Activated CD8-positive, alpha-beta memory T cell treated with anti-CD3 and anti-CD28 coated beads, Interleukin-2, amount 10 ng/mL, durations not matched to agents 7 days and 5 days (primary cell): ENCODE measurements at places on chromosomes 4 and X. TPM values are rescaled to one million over a fixed set of nuclear protein-coding genes. Genes with fewer than 3 reads are reported as not detected.

Gene SSX4B
- total RNA-seq = not detected

Gene ZFP92
- total RNA-seq = 1.7 TPM

- no peak overlapping the region for H3K27ac ChIP-seq
- peaks cover 6% of the 10 kb centered on the region for H3K27me3 ChIP-seq
- H3K4me1 ChIP-seq = no peaks in the 10 kb centered on the region
These were observed 7.3 kb downstream of the TREX2 start for GRCh38 chrX:153438532-153438931.

Gene SPANXD
- total RNA-seq = not detected

DNA sequence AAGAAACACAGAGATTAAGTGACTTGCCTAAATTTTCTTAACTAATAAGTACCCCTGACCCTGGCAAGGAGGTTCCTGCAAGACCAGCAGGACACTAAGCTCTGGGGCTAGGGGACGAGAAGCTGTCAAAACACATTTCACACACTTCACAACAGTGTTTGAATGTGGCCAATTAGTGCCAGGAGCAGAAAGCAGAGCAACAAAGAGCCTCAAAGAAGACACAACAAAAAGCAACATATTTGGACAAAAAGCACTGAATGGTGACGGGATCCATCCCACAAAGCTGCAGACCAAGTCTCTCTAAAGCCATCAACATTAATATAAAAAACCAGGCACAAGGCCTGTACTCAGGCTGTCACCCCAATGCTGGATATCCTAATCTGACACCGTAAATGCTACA, 361.9 kb upstream of the RASGEF1B start:
- peaks cover 5% of the 10 kb centered on the region for H3K4me1 ChIP-seq
- H3K36me3 ChIP-seq = no peaks in the 10 kb centered on the region
- no peak for DNase-seq
- no peak overlapping the region for H3K27ac ChIP-seq
- no peaks in the 10 kb centered on the region for H3K27me3 ChIP-seq

Gene NAP1L2
- total RNA-seq = 1.6 TPM

DNA sequence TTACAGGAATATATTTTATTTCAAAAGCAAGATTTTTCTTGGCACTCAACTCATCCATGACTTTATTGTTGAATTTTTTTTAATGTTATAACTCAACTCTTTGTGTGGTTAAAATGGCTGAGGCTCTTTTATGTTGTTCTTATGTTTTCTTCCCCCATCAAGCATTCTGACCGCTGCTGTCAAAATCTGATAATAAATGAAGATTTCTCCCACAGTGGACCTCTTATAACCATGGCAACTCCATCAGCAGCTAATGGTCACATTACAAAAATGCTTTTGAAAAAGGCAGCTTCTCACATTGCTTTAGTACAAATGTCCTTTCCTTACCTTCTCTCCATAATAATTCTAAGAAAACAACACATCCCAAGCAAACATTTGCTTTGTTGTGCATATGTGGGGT, 96.0 kb upstream of the ATOH1 start:
- H3K4me3 ChIP-seq = no peak overlapping the region
- H3K27me3 ChIP-seq = no peaks in the 10 kb centered on the region
- H3K27ac ChIP-seq = no peak overlapping the region
- DNase-seq = no peak
- no peaks in the 10 kb centered on the region for H3K36me3 ChIP-seq

DNA sequence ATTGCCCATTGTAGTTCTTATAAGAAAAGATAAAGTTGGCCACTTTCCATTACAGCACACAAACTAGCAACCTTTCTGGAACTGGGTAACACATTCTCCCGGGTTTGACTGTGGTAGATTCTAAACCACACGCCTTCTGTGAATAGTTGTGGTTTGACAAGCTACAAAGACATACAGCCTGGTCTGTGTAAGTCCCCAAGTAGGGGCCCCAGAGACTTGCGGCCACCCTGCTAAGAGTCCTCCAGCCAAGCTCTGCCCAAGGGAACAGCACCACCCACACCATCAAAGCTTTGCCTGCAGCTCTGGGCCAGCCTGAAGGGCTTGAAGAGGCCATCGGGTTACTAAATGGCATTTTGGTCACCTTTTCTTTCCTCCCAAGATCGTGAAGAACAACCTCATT, 203.4 kb downstream of the MAML3 start:
- peaks cover 10% of the 10 kb centered on the region for H3K36me3 ChIP-seq
- H3K27me3 ChIP-seq = peaks cover 22% of the 10 kb centered on the region
- peaks cover 36% of the 10 kb centered on the region for H3K4me1 ChIP-seq
- peak overlapping the region; percentile 83 for H3K27ac ChIP-seq
- peak overlapping the region; percentile 43 for H3K4me3 ChIP-seq

GRCh38 chr4:137065311-137065710, 467.0 kb downstream of the PCDH18 start:
- H3K27ac ChIP-seq = no peak overlapping the region
- no peak for DNase-seq
- no peaks in the 10 kb centered on the region for H3K4me1 ChIP-seq
- H3K36me3 ChIP-seq = no peaks in the 10 kb centered on the region
- H3K4me3 ChIP-seq = no peak overlapping the region

DNA sequence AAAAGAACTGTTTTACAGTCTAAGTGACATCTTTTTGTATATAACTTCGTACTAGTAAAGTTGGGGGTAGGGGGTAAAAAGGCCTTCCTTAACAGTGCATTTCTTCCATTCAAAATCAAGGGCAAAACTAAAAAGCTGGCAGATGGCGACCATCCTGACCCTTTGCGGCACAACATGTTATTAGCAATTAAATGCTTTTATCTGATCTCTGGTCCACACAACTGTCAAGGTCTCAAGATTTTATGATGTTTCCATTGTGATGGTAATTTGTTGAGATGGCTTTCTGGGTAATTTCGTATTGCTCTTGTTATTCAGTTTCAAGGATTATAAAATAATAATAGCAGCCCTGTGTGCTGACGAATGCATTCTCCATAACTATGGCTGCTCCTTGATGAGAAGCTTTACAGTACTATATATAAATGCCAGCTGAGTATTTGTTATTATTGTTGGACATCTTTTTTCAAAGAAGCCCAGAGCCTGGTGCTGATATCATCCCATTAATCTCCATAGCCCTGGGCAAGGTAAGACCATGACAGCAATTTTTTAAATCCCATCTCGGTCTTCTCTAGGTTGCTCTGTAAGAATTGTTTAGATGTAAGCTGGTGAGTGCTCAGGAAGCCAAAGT, 89.5 kb downstream of the CBR4 start:
- no peak overlapping the region for H3K27ac ChIP-seq
- no peaks in the 10 kb centered on the region for H3K36me3 ChIP-seq
- H3K4me3 ChIP-seq = no peak overlapping the region
- DNase-seq = no peak

GRCh38 chr4:161813389-161813788, 350.4 kb downstream of the FSTL5 start:
- H3K27me3 ChIP-seq = no peaks in the 10 kb centered on the region
- H3K27ac ChIP-seq = no peak overlapping the region
- no peaks in the 10 kb centered on the region for H3K4me1 ChIP-seq
- no peak for DNase-seq

Gene REELD1
- total RNA-seq = 0.45 TPM

GRCh38 chrX:3167771-3168170, 126.5 kb downstream of the ARSF start:
- H3K27ac ChIP-seq = no peak overlapping the region
- DNase-seq = no peak
- no peaks in the 10 kb centered on the region for H3K4me1 ChIP-seq
- H3K36me3 ChIP-seq = no peaks in the 10 kb centered on the region
- no peaks in the 10 kb centered on the region for H3K27me3 ChIP-seq
- no peak overlapping the region for H3K4me3 ChIP-seq

GRCh38 chr4:140626661-140627376, 58.1 kb upstream of the UCP1 start:
- no peaks in the 10 kb centered on the region for H3K4me1 ChIP-seq
- no peak overlapping the region for H3K4me3 ChIP-seq
- no peak for DNase-seq
- H3K27me3 ChIP-seq = peaks cover 19% of the 10 kb centered on the region
- no peaks in the 10 kb centered on the region for H3K36me3 ChIP-seq
- no peak overlapping the region for H3K27ac ChIP-seq

DNA sequence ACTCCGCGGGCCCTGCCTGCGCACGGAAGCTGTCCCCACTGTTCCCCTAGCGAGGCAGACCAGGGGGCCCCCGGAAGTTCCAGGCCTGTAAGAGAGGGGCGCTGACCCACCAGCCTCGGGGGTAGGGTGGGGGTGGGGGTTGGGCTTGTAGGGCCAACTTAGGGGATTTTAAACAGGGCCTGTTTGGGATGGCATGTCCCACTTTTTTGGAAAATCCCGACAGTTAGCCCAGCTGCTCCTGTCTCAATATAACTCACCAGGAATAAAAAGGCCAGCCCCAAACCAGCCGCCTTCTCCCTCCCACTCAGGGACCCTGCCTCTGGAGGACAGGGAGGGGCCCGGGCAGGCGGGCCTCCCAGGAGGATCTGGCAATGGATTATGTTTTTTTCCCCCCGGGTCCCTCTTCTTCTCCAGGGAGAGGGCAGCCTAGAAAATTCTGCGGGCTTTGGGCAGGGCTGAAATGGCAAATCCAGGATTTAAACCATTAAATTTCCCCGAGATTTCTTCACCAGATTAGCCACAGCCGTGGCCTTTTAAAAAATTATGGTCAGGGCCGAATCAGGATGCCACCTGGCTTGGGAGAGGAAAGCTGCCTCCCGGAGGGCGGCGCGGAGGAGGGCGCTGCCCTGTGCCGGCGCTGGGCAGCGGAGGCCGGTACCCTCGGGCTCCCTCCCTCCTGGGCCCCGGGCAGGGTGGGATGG, 957 bp downstream of the PPP2R2C start:
- no peak overlapping the region for H3K4me3 ChIP-seq
- H3K27me3 ChIP-seq = peaks cover 50% of the 10 kb centered on the region
- H3K4me1 ChIP-seq = peaks cover 3% of the 10 kb centered on the region
- H3K36me3 ChIP-seq = no peaks in the 10 kb centered on the region
- DNase-seq = no peak

DNA sequence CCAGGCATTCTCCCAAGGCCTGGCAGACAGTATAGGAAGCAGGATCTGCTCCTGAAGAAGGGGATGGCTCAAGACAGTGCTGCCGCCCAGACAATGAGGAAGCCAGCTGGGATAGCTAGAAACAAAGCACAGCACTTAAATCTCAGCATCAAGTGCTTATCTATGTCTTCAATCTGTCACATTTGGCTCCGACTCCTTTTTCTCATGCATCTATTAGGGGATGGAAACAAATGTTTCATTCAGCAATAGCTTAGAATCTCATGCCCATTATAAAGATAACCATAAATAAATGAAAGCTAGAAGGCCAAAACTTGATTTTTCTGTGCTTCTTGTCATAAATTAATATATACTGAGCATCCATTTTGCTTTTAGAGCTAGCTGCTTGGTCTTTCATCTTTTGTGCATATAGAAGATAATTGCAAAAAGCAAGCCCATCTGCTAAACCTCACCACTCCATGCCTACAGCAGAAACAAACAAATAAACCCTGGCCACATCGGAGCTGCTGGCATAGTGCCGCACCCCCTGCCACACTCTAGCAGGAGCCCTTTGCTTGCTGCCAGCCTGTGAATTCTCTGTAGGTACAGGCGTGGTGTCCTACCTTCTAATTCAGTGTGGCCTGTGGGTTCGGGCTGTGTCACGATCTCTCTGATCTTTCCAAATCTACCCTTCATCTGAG, 75.9 kb downstream of the AASDH start:
- no peak overlapping the region for H3K27ac ChIP-seq
- peaks cover 6% of the 10 kb centered on the region for H3K27me3 ChIP-seq
- no peaks in the 10 kb centered on the region for H3K4me1 ChIP-seq
- no peak overlapping the region for H3K4me3 ChIP-seq

Gene PLXNA3
- 48.5 TPM for total RNA-seq

Gene POF1B
- total RNA-seq = not detected

Gene RASGEF1B
- total RNA-seq = 4.5 TPM

DNA sequence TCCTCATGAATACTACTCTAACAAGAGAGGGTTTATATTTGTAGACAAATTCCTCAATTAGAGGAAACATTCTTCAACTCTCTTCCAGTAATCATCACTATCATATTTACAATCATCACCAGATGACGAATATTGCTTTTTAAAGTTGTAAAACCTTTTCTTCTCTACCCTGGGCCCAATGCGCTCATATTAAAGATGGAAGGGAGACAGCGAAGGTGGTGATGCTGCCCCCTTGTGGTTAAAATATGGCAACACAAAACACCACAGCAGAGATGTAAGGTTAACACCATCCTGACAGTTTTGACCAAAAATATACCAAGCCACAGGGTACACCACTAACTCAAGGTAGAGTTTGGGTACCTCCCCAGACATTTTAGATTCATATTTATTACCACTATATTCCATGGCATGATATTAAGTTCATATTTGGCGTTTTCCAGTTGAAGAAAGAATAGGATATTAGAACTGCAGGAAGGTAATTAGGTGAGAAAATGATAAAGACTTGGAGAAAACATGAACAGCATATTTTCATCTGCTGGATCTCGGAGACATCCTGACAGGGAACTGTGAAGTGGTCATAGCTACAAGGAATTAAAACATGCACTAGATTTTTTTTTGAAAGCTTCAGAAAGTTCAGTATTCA, 72.8 kb downstream of the SLC9A7 start:
- no peaks in the 10 kb centered on the region for H3K36me3 ChIP-seq
- no peaks in the 10 kb centered on the region for H3K27me3 ChIP-seq
- H3K4me3 ChIP-seq = no peak overlapping the region
- DNase-seq = peak; percentile 63
- H3K4me1 ChIP-seq = peaks cover 19% of the 10 kb centered on the region
- H3K27ac ChIP-seq = no peak overlapping the region

Gene TGIF2LX
- not detected for total RNA-seq

- no peak for DNase-seq
- H3K27me3 ChIP-seq = no peaks in the 10 kb centered on the region
- no peak overlapping the region for H3K27ac ChIP-seq
- no peaks in the 10 kb centered on the region for H3K4me1 ChIP-seq
- no peak overlapping the region for H3K4me3 ChIP-seq
- H3K36me3 ChIP-seq = no peaks in the 10 kb centered on the region
These were observed 576.5 kb upstream of the CPXCR1 start for GRCh38 chrX:88170553-88170952.

- H3K27me3 ChIP-seq = no peaks in the 10 kb centered on the region
- no peak overlapping the region for H3K4me3 ChIP-seq
- peaks cover 5% of the 10 kb centered on the region for H3K36me3 ChIP-seq
- DNase-seq = no peak
These were observed 4.2 kb upstream of the MTMR1 start for GRCh38 chrX:150688911-150689451.

DNA sequence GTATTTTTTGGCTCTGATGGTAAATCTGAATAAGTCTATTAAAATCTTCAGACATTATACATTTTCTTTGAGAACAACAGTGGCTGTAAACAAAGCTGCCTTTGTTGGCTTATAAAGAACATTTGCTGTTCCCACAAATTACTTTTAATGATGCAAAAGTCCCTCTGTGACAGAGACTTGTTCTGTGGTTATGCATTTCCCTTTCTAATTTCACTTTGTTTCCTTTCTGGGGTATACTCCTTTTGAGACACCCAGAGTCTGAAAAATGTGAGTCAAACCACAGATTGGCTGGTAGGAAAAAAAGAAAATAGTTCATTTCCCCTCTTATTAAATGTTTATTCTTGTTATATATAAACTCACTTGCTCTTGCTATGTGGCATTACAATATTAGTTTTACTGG, 402.4 kb downstream of the PACRGL start:
- H3K4me1 ChIP-seq = no peaks in the 10 kb centered on the region
- H3K36me3 ChIP-seq = no peaks in the 10 kb centered on the region
- H3K27me3 ChIP-seq = no peaks in the 10 kb centered on the region
- H3K4me3 ChIP-seq = no peak overlapping the region
- no peak for DNase-seq
